ENCODE measurements at places on chromosomes 1 and 21.

DNA sequence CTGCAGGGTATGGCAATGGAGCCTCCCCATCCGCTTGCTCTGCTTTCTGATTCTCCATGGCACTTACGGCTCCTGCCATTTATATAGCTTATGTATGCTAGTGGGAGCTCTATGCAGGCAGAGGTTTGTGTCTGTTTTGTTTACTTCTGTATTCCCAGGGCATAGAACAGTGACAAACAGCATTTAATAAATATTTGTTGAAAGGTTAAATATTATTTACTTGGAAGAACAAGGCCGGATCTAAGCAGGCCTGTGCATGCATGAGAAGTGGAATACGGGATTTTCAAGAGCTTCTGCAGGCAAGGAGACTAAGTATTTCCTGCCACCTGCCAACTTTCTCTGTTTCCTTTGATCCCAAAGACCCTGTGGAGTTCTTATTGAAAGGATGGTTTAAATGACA is 90.7 kb downstream of the XCL2 start:
- no peak for DNase-seq

- DNase-seq: no peak
Measured at GRCh38 chr1:71296551-71297134, 215.8 kb upstream of the ZRANB2 start.

DNA sequence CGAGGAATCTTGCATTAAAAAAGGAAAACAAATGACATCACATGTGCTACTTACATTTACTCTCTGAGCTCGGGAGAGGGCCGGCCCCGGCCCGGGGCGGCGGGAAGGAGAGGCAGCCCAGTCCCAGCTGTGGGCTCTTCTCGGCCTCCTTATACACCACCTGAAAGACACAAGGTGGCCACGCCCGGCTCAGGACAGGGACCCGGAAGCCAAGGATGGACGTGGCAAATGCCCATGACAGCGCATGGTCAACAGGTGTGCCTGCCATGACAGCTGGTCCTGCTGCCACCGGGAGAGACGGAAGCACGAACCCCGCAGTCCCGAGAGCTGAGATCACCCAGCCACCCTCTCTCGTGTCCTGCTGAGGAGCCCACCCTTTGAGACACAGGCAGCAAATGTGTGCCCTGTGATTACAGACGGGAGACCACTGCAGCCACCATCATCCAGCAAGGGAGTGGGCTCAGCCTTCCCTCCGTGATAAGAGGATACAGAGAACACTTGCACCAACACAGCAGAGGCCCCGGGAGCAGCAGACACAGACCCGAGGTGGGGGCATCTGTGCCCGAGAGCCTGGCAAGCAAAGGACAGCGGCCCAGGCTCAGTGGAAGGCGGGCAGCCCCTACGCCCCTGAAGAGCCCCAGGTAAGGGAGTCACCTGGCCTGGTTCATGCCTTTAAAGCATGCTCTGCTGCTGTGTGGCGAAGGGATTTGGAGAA is 8.7 kb downstream of the TPRG1L start:
- no peak for DNase-seq

GRCh38 chr1:40820251-40820797 is 36.7 kb downstream of the KCNQ4 start:
- no peak for DNase-seq

DNA sequence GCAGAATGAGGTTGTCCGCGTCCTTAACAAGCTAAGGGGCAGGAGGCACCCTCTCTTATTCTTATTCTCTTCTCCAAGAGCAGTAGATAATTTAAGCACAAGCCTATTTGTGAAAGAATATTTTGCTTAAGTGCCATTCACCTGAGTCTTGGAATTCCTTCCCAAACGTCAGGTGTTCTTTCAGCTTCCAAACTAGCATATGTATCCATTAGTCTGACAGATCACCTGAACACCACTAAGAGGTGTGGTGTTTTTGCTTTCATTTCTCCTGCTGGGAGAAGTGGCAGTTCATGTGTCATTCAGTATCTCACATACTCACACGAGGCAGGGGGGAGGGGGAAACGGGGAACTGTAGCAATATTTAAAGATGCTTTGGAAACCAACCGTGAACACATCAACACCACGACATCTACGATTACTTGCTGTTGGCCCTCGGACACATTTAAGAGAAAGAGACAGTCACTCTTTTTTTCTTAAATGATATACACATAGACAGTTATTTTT is 45.5 kb upstream of the RBM15 start:
- no peak for DNase-seq

DNA sequence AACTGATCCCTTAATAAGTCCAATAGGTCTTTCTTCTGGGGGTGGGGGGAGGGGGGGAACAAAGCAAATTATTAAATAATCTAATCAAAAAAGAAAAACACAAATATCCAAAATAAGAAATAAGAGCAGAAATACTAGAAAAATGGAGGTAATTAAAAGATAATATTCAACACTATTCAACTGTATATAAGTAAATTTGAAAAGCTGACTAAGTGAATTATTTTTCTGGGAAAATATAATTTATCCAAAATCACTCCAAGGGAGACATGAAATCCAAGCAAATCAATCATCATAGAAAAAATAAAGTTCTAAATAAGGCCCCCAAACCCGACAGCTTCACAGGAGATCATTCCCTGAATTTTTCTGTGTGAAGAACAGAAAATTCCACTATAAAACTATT is 18.8 kb downstream of the VPS26C start:
- DNase-seq: no peak

- no peak for DNase-seq
Measured at GRCh38 chr1:159752135-159752580, 28.6 kb upstream of the DUSP23 start.

GRCh38 chr1:193417403-193417802 is 231.0 kb upstream of the B3GALT2 start:
- no peak for DNase-seq

DNA sequence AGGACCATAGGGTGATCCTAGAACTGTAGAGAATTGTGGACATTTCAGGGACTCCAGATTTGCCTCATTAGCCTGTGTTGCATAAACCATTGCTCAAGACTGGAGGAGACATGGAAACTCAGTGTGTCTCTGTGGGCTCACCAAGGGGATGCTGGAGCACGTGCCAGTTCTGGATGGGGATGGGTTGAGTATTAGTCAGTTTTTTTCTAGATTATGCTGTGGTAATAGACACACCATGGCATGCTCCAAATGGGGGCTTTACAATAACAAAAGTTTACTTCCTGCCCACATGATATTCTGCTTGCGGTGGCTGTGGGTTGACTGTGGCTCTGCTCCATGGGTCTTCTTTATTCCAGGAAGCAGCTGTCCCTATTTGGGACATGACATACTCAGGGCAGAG is 125.4 kb downstream of the FOXD2 start:
- DNase-seq: no peak

GRCh38 chr1:30087465-30087864 is 635.9 kb downstream of the MATN1 start:
- no peak for DNase-seq

DNA sequence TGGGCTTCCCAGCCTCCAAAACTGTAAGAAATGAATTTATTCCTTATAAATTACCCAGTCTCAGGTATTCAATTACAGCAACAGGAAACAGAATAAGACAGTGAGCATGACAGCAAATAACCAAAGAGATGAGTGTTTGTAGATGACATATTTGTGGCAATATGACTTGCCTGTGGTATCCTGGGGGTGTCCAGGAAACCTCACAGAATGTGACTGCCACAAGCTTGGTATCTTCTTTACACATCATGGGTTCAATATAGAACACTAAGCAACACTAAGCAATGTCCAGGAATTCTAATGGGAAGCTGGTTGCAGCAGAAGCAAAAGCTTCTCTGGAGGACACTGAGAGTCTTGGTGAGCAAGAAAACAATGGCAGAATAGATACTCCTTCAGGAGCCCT is 236.4 kb upstream of the BEND5 start:
- DNase-seq: no peak

- DNase-seq: no peak
Measured at GRCh38 chr1:113984710-113985109, 5.4 kb downstream of the OLFML3 start.

DNA sequence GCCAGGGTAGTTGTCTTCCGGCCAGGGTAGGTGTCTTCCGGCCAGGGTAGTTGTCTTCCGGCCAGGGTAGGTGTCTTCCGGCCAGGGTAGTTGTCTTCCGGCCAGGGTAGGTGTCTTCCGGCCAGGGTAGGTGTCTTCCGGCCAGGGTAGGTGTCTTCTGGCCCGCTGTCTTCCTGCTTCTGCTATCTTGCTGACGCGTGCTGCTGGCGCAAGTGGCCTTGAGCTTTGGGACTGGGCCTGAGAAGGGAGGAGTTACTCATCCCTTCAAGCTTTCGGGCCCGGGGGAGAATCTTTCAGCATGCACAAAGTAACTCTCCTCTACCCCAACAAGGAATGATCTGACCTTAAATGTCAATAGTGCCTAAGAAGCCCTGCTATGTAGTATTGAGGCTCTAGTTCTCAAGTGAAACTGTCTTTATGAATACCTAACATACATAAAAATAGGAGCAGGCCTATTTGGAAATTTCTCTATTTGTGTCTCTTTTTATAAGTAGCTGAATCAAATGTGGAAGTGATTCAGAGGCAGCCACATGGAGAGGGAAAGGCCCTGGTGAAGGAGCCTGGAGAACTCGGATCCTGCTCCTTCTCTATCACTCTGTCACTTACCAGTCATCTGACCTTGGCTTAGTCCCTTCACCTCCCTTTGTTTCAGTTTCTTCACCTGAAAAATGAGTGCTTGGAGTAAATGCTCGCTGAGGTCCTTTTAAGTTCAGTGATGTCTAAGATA is 65.6 kb downstream of the RGL1 start:
- no peak for DNase-seq
